NCI-H187 treated with DMSO at 0.1 percent for 48 hours (cell line): ENCODE measurements at places on chromosomes 6 and 20.

DNA sequence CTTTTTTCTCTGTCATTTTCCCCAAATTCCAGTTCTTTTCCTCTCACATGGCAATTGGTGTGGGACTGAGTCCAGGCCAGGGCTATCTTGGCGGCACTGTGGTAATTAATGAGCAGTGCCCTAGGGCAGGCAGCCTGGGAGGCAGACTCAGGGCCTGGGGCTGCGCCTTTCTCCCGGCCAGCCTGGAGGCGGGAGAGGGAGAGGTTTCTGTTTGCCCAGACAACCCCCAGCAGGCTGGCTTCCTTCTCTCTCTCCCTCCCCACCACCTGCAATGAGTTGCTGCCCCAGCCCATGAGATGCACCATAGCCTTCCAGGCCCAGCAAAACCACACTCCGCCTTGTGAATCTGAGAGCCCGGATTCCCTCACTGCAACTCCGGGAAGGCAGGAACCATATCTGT, 15.1 kb upstream of the CCDC167 start:
- DNase-seq: no peak

- no peak for DNase-seq
Measured at GRCh38 chr6:135880066-135880972, 28.8 kb downstream of the PDE7B start.

DNA sequence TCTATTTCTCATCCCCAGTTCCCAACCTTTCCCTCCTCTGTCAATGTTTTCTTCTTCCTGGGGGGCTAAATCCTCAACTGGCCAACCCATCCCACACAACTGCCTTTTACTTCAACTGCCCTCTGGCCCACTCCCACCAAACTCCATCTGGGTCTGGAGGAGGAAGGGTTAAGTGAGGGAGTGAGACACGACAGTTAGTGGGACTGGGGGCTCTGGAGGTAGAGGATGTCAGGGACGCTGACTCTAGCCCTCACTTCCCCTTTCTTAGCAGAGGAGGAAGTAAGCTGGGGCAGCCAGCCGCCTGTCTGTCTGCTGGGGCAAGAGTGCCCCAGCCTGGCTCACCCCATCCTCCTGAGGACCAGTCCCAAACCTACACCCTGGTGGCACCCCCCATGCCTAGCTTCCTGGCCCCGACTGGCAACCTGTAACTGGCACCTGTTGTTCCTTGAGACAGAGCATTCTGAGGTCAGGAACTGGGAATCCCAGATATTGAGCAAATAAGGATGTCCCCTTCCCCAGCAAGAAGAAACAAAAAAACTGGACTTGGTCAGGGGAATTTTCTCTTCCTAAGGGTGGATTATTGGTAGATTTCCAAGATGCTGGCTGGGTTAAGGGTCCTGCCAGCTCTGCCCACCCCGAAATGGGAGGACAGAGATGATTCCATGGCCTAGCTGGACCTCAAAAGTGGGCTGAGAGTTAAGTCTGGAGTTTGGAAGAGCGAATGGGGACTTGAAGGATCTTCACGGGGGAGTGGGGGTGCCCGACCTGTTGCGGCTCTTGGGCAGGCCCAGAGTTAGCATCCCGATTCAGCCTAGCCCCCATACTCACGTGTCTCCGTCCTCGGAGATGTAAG, 971 bp downstream of the NFKBIE start:
- no peak for DNase-seq

DNA sequence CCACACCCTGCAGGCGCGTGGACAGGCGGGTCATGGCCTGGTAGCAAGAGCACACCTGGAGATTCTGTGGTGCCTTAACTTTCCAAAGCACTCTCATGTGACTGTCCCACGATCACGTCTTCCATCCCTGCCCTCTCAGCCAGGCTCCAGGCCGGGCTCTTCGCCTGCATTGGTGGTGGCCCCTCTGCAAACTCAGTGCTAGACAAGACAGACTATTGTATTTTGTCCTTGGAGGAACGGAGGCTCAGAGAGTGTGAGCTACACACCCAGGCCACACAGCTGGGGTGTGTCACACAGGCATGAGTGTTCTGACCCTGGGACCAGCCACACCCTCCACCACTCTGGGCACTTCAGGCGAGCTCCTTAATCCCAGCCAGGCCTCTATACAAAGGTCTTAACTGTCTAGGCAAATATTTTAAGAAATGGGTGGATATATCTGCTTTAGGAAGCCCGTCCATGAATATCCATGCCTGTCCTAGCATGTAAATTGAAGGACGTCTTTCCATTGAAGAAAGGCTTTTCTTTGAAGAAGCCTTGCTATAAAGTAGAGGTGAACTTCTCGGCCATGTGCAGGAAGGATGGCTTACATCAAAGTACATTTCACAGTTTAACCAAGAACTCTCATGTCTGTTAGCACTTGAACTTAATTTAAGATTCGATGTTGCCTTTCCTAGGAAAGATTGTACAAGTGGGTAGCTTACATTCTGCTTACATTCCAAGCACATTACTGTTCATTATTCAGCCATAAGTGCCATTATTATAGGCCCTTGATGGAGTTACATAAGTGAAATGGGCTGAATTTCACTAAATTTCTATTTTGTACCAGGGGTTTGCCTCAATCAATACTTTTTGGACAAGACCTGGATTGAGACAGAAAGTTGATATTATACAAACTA, 263.9 kb downstream of the DLL1 start:
- DNase-seq: no peak

DNA sequence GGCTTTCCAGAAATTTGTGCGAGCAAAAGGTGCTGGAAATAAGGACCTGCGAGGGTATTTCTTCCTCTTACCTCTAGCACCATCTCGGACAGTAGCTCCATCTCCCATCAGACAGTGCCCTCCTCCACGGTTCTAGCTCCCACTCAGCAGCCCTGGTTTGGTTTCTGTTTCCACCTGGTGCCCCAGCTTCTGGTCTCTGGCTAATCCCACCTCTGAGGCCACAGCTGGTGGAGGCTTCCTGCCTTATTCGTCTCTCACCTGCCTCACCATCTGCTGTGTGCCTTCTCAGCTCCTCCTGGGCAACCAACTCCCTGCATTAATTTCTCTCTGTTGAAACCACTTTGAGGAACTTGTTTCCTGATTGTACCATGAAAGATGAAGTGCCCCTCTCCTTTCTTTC, 162.4 kb upstream of the CDYL start:
- DNase-seq: no peak

DNA sequence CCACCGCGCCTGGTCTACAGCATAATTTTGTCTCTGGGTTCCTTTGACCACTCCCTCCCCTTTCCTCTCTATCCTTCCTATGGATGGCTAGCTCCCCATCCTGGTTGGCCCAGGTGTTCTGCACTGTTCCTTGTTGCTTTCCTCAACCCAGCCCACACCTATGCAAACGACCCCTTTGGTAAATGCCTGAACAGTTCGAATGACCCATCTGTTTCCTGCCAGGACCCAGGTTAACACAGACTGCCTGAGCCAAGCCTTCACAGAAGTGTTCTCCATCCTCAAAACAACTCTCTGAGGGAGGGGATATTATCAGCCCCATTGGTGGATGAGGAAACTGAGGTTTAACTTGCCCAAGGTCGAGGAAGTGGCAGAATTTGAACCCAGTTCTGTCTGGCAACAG, 44.8 kb upstream of the CCDC167 start:
- no peak for DNase-seq

DNA sequence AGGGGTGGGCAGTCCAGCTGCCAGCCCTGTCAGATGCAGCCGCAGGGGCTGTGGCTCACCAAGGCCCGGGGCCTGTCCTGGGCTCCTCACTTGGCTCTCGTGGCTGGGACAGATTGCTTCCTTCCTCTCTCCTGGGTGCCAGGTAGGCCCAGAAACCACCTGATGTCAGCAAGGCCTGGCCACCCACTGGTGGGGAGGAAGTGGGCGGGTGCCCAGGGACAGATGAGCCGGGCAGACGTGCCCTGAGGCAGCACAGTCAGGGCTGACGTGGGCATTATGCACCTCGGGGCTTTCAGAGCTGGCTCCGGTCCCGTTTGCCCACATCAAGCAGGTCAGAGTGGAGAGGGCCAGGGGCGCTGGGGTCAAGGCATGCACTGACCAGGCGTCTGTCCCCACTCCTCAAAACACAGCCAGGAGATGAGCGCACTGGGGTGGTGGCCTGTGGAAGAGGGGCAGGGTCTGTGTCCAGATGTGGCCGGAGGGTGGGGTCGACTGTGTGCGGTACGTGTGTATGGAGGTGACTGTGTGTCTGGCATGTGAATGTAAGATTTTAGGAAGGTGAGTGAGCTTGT, 133.2 kb upstream of the PTPN1 start:
- no peak for DNase-seq

GRCh38 chr6:110491299-110491643, 14.9 kb upstream of the SLC22A16 start:
- DNase-seq: no peak

- DNase-seq: no peak
Measured at GRCh38 chr6:107491138-107491609, 1.3 kb downstream of the SOBP start.

DNA sequence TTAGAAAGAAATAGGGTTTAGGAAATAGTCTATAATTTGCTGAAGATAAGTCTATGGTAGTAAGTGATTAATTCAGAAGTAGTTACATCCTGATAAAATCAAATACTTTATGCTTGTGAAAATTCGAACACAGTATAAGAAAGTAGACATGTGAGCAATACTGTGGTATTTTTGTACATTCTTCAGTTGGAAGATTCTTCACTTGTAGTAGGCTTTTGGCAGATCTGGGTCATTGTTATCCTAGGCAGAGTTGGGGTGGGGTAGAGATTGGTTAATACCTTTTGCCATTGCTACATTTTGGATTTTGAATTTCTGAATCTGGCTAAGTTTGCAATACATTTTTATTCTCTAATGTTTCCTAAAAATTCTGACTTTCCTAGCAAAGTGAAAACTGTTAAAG, 197.5 kb downstream of the BCKDHB start:
- DNase-seq: no peak

DNA sequence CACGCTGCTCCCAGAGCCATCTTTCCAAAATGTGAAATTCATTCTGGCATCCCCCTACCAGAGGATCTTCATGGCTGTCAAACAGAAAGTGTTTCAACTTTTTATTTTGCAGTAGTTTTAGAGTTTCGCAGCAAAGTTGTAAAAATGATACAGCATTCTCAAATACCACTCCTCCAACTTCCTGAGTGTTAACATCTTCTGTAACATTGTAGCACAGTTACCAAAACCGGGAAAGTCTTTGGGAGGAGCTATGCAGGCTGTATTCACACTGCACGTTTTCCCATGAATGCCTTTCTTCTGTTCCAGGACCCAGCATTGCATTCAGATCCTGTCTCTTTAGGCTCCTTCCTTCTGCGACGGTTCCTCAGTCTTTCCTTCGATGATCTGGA, 30.1 kb downstream of the CDYL start:
- no peak for DNase-seq

- DNase-seq: no peak
Measured at GRCh38 chr6:114249522-114249921, 93.3 kb downstream of the HS3ST5 start.

DNA sequence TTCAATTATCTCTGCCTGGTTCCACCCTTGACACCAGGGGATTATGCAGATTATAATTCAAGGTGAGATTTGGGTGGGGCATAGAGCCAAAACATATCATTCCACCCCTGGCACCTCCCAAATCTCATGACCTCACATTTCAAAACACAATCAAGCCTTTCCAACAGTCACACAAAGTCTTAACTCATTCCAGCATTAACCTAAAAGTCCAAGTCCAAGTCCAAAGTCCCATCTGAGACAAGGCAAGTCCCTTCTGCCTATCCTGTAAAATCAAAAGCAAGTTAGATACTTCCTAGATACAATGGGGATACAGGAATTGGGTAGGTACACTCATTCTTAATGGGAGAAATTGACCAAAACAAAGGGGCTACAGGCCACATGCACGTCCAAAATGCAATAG, 73.7 kb upstream of the SLC24A3 start:
- no peak for DNase-seq

DNA sequence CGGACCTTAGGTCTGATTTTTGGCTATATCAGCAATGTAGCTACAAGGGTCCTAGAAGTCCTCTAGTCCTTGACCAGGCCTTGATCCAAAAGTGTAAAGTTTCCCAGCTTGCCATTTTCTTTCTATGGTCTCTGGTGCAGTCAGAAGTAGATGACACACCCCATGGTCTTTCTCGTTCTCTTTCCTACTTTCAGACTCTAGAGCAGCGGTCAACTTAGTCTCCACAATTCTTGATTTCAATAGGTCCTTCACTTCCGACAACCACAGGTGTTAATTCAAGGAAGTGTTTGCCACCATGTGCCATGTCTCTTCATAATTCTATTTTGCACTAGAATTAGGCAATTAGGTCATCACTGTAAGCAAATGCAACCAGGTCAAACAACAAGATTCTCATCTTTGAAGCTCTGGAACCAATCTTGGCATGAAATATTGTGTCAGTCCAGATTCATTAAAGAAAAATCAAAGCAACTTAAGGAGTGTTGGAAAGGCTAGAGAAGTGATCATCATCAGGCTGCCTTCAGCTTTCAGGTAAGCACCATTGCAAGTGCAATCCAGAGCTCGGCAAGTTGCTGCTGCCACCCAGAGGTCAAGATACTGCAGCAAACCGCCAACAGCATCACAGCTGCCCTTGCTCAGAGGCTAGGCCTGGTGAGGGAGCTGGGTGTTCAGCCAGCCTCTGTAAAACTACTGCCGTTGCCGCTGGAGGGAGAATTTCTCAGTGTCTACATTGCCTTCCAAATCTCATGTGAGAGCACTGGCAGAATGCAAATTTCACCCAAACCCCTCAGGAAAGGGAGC, 5.6 kb upstream of the SYNE1 start:
- no peak for DNase-seq

DNA sequence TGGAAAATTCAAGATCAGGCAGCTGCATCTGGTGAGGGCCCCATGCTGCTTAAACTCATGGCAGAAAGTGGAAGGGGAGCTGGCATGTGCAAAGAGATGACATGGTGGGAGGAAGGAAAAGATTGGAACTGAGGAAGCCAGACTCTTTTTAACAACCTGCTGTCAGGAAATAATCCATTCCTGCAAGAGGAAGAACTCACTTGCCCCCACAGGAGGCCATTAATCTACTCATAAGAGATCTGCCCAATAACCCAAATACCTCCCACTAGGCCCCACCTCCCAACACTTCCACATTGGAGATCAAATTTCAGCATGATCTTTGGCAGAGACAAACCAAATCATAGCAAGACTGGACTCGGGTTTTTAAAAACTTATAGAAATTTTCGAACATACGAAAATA, 200.5 kb upstream of the KCNQ5 start:
- DNase-seq: no peak

- no peak for DNase-seq
Measured at GRCh38 chr6:111989743-111990142, 64.2 kb upstream of the CCN6 start.

- no peak for DNase-seq
Measured at GRCh38 chr6:13539572-13539971, 34.8 kb upstream of the SIRT5 start.

- no peak for DNase-seq
Measured at GRCh38 chr6:38584731-38585130, 55.0 kb downstream of the BTBD9 start.

- no peak for DNase-seq
Measured at GRCh38 chr6:38503960-38504682, 135.6 kb downstream of the BTBD9 start.

DNA sequence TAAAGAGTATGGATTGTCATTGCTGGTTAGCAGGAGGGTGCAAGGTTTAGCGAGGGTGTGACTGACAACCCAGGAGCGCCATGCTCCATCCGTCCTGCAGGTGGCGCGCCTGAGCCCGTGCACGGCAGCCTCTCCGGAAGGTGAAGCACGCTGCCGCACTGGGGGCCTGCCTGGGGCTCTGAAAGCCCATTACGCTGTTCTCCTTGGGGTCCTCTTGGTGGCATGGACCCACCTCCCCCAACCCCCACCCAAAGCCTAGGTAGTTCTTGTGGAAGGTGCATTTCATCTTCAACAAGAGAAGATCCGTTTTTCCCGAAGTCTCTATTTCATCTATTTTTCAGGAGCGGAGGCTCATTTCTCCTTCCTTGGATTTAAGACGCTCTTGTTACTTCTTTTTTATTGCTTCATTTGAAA, 197.4 kb upstream of the KCNG1 start:
- DNase-seq: no peak
